Posterior vena cava (tissue), 2 donors: ENCODE measurements at places on chromosomes 7 and 10.

DNA sequence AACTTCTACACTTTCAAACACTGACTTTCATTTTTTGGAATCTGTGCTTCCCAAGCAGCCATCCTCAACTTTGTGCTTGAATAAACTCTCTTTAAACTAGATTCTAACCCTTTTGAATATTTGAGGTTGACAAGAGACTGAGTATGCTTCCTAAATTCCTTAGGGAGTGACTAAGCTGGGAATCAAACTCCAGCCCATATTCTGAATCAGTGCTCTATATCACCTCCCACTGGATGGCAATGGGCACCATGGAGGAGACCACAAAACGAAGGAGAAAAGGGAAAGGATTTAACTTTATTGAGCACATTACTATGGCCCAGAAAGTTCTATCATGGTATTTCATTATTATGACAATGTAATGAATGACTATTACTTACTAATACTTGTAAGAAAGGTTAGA, 17.2 kb upstream of the SLC26A4 start:
- DNase-seq = no peak

DNA sequence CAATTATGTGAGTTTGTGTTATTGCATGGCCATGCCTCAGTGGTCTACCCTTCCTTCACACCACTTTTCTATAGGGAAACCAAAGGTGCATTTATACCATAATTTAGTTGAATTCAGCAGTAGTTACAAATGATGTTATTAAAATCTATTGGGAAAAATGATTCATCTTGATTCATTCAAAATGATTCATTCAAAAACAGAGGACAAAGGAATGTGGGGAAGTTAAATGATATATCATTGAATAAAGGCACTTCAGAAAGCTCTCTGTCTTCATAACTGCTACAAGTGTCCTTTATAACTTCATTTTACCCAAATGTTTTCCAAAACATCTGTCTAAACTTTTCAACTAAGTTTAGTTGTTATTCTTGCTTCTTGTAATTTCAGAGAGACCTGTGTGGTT, 722.9 kb downstream of the GRM8 start:
- no peak for DNase-seq

GRCh38 chr10:104065748-104066147, 19.9 kb downstream of the COL17A1 start:
- DNase-seq = no peak

GRCh38 chr7:1738511-1738910, 68.4 kb downstream of the ELFN1 start:
- no peak for DNase-seq

GRCh38 chr10:79107736-79108264, 39.0 kb downstream of the ZMIZ1 start:
- no peak for DNase-seq

GRCh38 chr7:158015403-158016179, 572.0 kb downstream of the PTPRN2 start:
- DNase-seq = peak; percentile 45

GRCh38 chr10:89521368-89521767, 14.0 kb downstream of the SLC16A12 start:
- DNase-seq = no peak

- no peak for DNase-seq
These were observed 100.6 kb downstream of the BAMBI start for GRCh38 chr10:28777911-28778310.

GRCh38 chr7:52857367-52857766, 178.1 kb upstream of the POM121L12 start:
- DNase-seq = no peak

- peak; percentile 48 for DNase-seq
These were observed 11.4 kb upstream of the TACR2 start for GRCh38 chr10:69428165-69428564.

GRCh38 chr10:3668276-3668965, 116.6 kb downstream of the KLF6 start:
- DNase-seq = peak; percentile 89

- no peak for DNase-seq
These were observed 300.4 kb downstream of the AHR start for GRCh38 chr7:17598846-17599245.

- DNase-seq = peak; percentile 69
These were observed 51.9 kb upstream of the GNAT3 start for GRCh38 chr7:80563561-80564327.

- DNase-seq = no peak
These were observed 237.1 kb downstream of the SUGCT start for GRCh38 chr7:40371806-40372440.

- DNase-seq = peak; percentile 70
These were observed 98.8 kb downstream of the INPP5A start for GRCh38 chr10:132636358-132636757.

GRCh38 chr10:102055647-102056419, at the start of gene ARMH3:
Gene ARMH3, minus strand, starts transcription at chr10:102056173. Its CDS starts 16,059 bp downstream, at chr10:102040114.
- DNase-seq = peak; percentile 97

GRCh38 chr10:94107191-94107590, 113.5 kb downstream of the PLCE1 start:
- DNase-seq = no peak

DNA sequence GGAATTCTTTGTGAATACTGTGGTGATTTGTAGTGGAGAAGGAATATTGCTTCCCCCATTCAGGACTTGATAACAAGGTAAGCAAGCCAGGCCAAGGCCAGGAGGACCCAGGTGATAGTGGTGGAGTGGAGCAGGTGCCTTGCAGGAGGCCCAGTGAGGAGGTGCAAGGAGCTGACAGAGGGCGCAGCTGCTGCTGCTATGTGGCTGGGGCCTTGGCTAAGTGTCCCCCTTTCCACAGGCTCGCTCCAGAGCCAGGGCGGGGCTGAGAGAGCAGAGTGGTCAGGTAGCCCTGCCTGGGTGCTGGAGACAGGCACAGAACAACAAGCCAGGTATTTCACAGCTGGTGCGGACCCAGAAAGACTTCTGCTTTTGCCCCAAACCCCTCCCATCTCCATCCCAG, 162.9 kb downstream of the EGFR start:
- DNase-seq = no peak

GRCh38 chr10:77283326-77283725, 354.3 kb downstream of the KCNMA1 start:
- DNase-seq = no peak

DNA sequence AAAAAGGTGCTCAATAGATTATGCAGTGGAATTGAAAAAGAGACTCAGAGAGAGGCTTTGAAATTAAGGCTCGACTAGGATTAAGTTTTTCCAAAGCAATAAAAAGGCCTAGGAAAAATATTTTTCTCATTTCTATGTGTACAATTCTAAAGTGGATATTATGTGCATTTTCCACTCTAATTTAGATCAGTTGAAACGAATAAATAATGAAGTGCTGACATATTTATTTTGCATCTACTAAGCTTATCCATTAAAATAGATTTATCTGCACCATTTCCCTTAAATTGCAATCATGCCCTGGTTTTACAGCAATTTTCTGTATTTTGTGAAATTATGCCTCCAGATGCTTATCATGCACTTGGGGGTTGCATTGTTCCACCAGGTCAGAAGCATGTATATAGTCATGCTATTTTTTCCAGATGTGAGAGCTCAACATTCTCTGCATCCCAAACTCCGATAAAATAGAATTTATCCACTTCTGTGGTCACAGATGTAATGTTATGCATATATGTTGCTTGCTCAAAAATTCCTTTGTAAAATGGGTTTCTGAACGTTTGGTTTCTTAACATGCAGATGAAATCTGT, 18.3 kb downstream of the FIGNL1 start:
- DNase-seq = no peak

- no peak for DNase-seq
These were observed 1.1 kb upstream of the ZNF503 start for GRCh38 chr10:75402486-75403143.

DNA sequence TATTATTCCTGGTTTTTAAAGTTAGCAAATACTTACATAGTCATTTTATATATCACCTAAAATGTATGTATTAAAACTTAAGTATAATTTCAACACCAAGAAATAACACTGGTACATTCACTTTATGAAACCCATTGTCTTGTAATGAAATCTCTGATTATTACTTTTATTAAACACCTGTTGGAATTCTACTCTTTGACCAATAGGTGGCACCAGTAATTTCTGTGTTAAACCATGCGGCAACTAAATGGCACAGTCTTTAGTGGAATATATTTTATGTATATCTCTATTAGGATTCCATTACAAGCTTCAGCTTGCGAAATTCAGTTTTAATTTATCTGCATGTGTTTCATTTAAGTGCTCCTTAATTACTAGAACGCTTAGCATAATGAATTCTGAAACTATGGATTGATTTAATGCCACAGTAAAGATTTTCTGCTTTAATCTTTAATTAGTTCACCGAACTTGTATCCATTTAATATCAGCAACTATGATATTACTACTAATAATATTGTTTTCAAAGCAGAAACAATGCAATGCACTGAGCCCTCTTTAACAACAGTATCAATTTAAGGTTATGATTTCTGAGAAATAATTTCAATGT, 181.3 kb downstream of the MAGI2 start:
- no peak for DNase-seq

- DNase-seq = no peak
These were observed 8.1 kb downstream of the CHN2 start for GRCh38 chr7:29202651-29203069.

DNA sequence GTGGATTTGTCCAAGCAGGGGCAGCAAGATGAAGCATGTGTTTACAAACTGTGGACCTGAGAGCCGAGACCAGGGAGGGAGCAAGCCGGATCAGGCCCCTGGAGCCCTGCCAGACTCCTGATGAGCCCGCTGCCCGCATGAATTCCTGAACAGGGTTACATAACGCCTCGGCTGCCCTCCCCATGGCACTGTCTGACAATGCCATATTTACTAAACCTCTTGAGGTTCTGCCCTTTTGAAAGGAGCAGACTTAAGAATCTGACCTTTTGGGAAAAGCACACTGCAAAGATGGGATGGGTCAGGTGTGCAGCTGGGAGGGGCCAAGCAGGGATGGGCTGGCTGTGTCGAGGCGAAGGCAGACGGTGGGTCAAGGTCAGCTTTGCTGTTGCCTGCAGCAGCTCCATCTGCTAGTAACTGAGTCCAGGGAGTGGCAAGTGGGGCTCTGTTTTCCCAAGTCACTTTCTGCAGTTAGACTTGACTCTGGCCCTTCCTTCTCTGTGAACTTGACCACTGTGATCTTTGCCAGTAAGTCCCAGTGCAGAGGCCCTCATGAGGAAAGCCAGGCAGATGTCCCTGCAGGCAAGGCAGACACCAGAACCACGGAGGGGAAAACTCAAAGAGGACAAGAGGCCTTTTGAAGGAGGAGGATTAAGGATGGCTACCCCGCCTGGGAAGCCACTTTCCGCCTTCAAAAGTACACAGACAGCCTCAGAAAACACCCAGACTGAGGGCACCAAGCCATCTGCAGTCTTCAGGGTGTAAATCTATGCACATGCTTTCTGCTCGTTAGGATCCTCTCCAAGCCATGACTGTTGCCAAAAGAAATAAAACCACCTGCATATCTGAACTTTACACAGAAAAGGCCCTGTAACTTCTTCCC, 175.8 kb downstream of the TNS3 start:
- peak; percentile 78 for DNase-seq

GRCh38 chr7:75573477-75574019, 81.4 kb downstream of the SPDYE5 start:
- DNase-seq = no peak

- no peak for DNase-seq
These were observed 171.4 kb upstream of the HABP2 start for GRCh38 chr10:113381416-113381815.

GRCh38 chr7:36019980-36020379, 133.1 kb upstream of the EEPD1 start:
- DNase-seq = no peak

DNA sequence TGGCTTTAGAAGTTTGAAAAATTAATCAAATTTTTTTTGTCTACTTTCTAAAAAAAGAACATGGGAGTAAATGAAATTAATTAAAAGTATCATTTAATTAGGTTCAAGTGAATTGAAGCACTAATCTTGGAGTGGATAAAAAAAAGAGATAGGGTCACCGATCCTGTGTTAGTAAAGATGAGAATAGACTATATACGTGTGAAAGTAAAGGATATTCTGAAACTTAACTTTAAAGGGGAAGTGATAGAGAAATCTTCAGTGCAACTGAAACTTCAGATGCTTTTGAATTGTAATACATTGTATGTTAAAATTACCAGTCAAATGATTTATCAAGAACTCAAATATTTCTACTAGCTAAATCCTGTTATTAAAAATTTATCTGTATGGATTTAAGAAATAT, 4.8 kb downstream of the NHLRC2 start:
- DNase-seq = no peak

- DNase-seq = peak; percentile 86
These were observed 3.7 kb upstream of the IFIT1B start for GRCh38 chr10:89373916-89374711.

- DNase-seq = no peak
These were observed 498.1 kb upstream of the POT1 start for GRCh38 chr7:125427676-125428075.

- DNase-seq = no peak
These were observed 568.9 kb upstream of the ANKRD30A start for GRCh38 chr10:36556468-36556867.

GRCh38 chr10:33201056-33201780, 133.2 kb downstream of the NRP1 start:
- DNase-seq = no peak
